CD8-positive, alpha-beta memory T cell (primary cell): ENCODE measurements at places on chromosomes 2 and 18.

GRCh38 chr2:233075141-233075965 lies 15.2 kb downstream of the INPP5D start:
- DNase-seq: no peak

DNA sequence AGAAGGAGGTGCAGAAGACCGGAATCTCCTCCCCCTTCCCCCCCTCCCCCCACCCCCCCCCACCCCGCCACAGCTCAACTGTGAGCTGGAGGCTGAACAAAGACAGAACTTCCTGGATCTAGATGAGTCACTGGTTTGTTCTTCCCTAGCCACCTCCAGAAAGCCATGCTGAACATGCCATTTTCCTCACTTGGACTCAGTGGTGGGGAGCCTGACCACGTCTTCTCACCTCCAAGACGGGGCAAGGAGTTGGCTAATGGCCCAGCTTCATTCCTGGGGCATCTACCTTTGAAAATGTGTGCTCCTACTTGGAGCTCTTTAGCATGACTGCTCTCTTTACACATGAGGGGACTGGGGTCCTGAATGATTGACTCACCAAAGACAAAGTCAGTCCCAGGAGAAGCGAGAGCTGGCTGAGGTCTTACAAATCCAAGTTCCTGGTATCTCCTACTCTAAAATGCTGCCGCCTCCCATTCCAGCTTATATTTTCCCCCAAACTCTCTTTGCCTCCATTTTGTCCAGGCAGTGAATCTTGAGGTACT lies 22.6 kb upstream of the FZD5 start:
- DNase-seq: no peak

DNA sequence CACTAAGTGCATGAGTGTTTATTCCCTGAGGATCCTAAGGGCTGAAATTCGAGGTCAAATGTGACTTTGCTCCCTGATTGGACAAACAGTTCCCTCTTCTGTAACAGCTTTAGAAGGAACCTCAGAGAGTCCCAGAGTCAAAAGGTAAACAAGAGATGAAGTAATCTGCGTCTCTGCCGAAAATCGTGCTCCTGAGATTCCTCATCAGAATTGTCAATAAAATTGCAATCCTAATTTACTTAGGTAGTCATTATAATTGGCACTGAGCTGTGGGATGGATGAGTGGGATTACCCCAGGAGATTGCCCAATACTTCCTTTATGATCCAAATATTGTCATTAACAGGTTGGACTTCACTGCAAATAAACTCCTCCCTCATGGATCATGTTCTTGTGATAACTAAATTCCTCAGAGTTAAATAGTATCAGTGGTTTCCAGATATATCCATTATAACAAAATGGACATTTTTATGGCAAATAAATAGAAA lies 907 bp upstream of the SUCLG1 start:
- no peak for DNase-seq

DNA sequence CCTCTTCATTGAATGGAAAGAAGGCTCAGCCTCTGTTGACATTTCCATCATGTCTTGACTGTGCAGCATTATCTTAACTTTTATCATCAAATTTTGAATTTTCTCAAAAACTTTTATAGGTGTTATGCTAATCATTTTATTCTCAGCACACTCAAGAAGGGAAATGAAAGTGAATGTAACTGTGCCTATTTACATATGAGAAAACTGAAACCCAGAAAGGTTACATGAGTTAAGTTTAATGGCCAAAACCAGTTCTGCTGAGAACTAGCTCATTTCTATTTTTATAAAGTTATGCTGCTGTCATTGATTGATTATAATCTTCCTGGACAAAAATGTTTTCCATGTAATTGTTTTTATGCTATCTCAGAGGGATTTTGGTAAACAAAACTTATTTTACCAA lies 618.8 kb upstream of the NRXN1 start:
- no peak for DNase-seq

- DNase-seq: no peak
Observed at GRCh38 chr2:168731616-168732015, 70.8 kb upstream of the NOSTRIN start.

- DNase-seq: no peak
Observed at GRCh38 chr2:135320465-135321355, 210.3 kb downstream of the ZRANB3 start.

DNA sequence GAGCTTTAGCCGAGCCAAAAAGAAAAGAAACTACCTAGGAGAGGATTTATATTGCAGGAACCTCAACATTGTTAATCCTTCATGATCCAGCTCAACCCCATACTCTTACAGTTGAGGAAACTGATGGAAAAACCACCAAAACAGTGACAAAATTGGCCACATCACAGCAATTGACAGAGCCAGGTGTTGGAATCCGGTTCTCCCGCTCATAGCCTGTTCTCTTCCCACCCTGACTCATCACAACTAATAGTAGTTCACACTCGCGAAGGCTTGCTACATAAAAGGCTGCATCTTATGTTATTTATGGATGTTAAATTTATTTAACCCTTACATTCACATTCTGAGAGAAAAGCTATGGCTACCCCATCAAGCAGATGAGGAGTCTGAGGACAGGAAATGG lies 33.7 kb downstream of the SLC9A4 start:
- DNase-seq: no peak

DNA sequence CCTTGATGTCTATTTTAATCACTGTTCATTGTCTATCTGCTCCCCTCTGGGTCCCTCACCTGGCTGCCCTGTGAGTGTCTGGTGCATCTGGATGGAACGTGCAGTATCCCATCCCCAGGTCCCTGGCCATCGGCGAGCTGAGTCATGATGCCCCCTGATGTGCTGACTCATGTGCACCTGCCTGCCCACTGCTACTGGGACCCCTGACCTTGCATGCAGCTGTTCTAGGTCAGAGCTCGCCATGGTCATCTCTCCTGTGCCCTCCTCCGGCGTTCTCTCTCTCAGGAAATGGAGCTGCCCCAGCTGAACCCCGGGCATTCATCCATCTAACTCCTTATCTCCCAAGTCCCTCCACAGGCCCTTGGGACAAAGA lies 516.2 kb upstream of the HS6ST1 start:
- DNase-seq: no peak
